ENCODE measurements at places on chromosomes 13 and 19.

DNA sequence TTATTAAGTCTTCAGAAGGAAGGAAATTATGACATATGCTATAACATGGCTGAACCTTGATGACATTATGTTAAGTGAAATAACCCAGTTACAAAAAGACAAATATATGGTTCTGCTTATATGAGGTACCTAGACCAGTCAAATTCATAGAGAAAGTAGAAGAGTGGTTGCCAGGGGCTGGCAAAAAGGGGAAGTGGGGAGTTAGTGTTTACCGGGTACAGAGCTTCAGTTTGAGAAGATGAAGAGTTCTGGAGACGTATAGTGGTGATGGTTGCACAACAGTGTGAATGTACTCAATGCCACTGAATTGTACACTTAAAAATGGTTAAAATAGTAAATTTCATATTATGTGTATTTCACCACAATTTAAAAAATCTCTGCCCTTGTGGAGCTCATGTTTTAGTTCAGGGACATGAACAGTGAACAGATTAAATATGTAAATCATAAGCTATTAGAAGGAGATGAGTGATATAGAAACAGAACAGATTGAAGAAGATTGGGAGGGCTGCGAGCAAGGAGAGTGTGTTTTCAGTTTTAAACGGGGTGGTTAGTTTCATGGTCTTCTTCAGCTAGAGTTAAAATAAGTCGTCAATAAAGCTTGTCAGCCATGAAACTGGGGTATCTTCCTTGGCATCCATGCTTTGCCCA lies 355.2 kb downstream of the KCNRG start:
- DNase-seq: no peak

- DNase-seq: no peak
Observed at GRCh38 chr13:20340759-20341171, 108.6 kb upstream of the GJB6 start.

GRCh38 chr19:2548966-2549365 lies 73.0 kb downstream of the GADD45B start:
- no peak for DNase-seq

GRCh38 chr13:71516521-71516920 lies 350.5 kb downstream of the DACH1 start:
- no peak for DNase-seq

GRCh38 chr13:102913914-102914313 lies 68.1 kb downstream of the ERCC5 start:
- no peak for DNase-seq

- DNase-seq: peak; percentile 83
Observed at GRCh38 chr13:41465241-41465847, 8.0 kb downstream of the RGCC start.

- no peak for DNase-seq
Observed at GRCh38 chr19:3855320-3855719, 13.5 kb downstream of the ZFR2 start.

DNA sequence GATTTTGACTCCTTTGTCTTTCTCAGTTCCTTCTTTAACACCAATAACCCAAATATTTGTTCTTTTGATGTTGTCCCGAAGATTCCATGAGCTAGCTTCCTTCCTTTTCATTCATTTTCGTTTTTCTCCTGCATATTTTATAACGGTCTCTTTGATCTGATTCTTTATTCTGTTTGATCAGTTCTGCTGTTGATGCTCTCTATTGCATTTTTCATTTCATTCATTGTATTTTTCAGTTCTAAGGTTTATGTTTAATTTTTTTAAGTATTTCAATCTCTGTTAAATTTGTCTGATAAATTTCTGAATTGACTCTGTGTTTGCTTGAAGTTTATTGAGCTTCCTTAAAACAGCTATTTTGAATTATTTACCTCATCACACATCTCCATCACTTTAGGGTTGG lies 68.4 kb upstream of the LRCH1 start:
- no peak for DNase-seq

GRCh38 chr19:54464630-54465425 lies 1.2 kb upstream of the LENG9 start:
- peak; percentile 92 for DNase-seq

- DNase-seq: no peak
Observed at GRCh38 chr13:75740031-75740430, 103.9 kb downstream of the LMO7 start.

DNA sequence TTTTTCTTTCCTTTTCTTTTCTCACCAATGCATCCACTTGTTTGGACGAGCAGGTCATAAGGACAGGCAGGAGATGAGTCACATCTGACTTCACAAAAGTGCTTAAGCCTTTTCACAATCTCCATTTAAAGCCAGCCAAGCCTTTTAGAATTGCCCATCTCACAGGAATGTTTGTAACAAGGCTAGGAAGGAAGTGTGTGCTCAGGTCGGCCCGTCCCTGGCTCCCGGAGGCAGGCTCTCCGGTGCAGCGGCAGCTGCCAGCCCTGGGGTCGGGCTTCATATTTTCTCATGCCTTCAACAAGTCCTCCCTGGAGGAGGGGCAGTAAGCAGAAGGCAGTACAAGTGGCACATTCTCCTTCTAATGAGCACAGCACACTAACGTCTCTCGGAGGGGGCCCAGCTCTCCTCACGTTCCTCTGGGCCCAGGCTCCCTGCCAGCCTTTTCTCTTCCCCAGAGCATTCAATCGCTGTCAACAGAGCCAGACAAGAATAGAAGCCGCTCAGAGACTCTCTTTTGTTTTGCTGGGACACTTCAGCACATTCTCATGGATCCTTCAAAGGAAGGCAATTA lies 180.5 kb downstream of the COL4A1 start:
- DNase-seq: no peak

GRCh38 chr19:49327878-49328544 lies 3.0 kb upstream of the SLC6A16 start:
- DNase-seq: peak; percentile 63

GRCh38 chr19:3224346-3225168 lies at the start of gene CELF5:
Gene CELF5, plus strand, starts transcription at chr19:3224661. Its CDS starts 79 bp downstream, at chr19:3224740.
- peak; percentile 90 for DNase-seq

- DNase-seq: no peak
Observed at GRCh38 chr13:109483284-109483683, 303.1 kb downstream of the IRS2 start.

DNA sequence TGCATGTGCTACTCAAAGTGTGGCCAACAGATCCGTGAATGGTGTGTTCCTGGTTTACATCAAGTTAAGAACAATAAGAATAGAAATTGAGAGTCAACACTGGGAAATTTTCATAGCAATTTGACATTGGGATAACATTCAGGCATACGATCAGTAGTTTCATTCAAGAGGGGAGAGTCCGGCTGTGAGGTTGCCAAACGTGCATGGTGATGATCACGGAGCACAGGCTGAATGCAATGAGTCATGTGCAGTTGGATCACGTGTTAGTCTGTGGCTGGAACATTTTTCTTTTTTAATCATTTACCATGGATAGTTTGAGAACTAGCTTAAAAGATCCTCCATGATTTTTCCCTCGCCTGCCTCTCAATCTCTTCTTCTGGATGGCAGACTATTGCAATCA lies 2.5 kb upstream of the DCT start:
- no peak for DNase-seq

- no peak for DNase-seq
Observed at GRCh38 chr13:53159431-53159830, 130.8 kb downstream of the OLFM4 start.

- DNase-seq: no peak
Observed at GRCh38 chr13:105611424-105611823, 924.0 kb downstream of the EFNB2 start.

- no peak for DNase-seq
Observed at GRCh38 chr13:98188544-98189166, 11.6 kb upstream of the RNF113B start.

- DNase-seq: no peak
Observed at GRCh38 chr19:34173193-34173956, 1.1 kb downstream of the LSM14A start.

All from GM13976 (cell line).